Endothelial cell (in vitro differentiated cells): ENCODE measurements at places on chromosomes 7 and 10. TPM values are rescaled to one million over a fixed set of nuclear protein-coding genes. Genes with fewer than 3 reads are reported as not detected.

The PTCD1 gene
- total RNA-seq = 7.1 TPM

The CALML5 gene
- not detected for total RNA-seq

The AKR1D1 gene
- not detected for total RNA-seq

GRCh38 chr10:88933564-88933963 lies 19.0 kb downstream of the ACTA2 start:
- DNase-seq = no peak

GRCh38 chr7:142345811-142346210 lies 88.0 kb upstream of the PRSS58 start:
- no peak for DNase-seq
